NCI-H526 treated with DMSO at 0.1 percent for 48 hours (cell line): ENCODE measurements at places on chromosomes 5 and 9.

- no peak for DNase-seq
Measured at GRCh38 chr5:38465061-38465460, 91.4 kb downstream of the LIFR start.

DNA sequence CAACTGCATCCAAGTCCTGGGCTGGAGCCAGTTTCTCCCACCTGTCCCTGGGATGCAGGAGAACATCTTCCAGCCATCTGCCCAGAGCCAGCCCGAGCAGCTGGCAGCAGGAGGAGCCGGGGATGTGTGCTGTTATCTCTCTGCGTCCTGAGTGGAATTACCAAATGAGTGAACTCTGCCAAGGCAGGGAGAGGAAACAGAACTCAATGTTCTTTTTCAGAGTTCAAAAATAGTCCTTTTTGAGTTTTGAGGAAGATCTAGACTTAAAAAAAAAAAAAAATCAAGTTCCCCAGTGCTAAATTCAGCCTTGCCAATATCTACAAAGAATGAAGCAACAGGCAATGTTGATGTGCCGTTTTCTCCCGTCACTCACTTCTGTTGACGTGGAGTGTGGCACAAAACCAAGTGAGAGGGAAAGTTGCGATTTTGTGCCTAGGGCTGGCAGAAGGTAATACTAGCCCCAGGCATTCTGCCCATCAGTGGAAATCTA is 56.2 kb downstream of the TMOD1 start:
- no peak for DNase-seq

DNA sequence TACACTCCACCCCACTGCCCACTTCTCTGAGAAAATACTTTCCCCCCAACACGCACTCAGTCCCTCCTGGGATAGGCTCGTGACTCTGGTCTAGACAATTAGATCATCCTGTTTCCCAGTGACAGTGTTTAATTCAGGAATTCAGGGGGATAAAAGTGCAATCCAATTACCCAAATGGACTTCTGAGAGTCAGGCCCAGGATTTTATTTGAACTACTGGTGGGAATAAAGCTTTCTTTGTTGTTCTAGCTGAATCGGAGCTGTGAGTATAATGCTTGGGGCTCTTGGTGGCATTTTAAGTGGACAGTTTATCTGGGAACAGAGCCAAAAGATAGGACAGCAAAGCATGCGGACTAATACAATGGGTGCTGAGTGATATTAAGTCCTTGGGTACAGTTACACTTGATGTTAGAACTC is 683.3 kb downstream of the MAT2B start:
- DNase-seq, result peak; percentile 50

- no peak for DNase-seq
Measured at GRCh38 chr5:89342106-89342876, 459.3 kb upstream of the MEF2C start.

GRCh38 chr5:149719666-149720065 is 10.4 kb upstream of the PPARGC1B start:
- peak; percentile 4 for DNase-seq
